ENCODE measurements at places on chromosomes 6 and 20.

GRCh38 chr6:36807143-36807542 is 32.1 kb downstream of the CPNE5 start:
- DNase-seq = no peak

- no peak for DNase-seq
Observed at GRCh38 chr6:167560673-167561569, 236.0 kb downstream of the TTLL2 start.

- no peak for DNase-seq
Observed at GRCh38 chr6:166466178-166467122, 83.7 kb upstream of the MPC1 start.

GRCh38 chr20:50013976-50014375 is 31.2 kb downstream of the SNAI1 start:
- no peak for DNase-seq

DNA sequence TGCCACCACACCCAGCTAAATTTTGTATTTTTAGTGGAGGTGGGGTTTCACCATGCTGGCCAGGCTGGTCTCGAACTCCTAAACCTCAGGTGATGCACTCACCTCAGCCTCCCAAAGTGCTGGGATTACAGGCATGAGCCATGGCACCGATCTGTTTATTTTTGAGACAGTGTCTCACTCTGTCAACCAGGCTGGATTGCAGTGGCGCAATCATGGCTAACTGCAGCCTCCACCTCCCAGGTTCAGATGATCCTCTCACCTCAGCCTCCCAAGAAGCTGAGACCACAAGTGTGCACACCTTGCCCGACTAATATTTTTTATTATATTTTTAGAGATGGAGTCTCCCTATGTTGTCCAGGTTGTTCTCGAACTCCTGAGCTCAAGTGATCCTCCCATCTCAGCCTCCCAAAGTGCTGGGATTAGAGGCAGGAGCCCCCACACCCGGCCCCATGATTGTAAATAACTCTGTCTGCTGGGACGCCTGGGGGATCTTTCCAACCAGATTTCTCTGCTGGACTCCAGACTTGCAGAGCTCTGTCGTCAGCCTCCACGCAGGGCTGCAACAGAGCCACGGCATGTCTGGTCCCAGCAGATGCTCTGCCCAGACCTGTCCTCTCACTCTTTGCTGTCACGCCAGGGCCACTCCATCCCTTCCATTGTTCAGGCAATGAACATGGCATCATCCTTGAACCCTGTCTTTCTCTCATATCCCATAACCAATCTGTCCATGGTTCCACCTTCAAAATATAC is 25.3 kb downstream of the SYNJ2 start:
- DNase-seq = no peak

DNA sequence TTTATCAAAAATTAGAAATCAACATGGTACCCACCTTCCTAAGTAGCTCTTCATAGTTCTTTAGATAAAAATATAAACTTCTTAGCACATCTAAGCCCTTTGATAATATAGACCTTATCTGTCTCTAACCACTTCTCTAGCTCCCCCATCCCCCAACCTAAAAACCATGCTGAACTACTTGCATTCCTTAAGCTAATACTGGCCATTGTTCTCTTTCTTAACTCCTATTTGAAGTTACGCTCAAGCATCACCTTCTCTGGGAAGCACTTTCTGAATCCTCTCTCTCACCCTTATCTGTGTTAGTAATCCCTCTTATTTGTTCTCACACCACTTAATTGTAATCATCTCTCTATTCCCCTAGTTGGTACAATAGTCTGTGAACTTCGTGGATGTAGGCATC is 153.0 kb downstream of the PHF3 start:
- no peak for DNase-seq

DNA sequence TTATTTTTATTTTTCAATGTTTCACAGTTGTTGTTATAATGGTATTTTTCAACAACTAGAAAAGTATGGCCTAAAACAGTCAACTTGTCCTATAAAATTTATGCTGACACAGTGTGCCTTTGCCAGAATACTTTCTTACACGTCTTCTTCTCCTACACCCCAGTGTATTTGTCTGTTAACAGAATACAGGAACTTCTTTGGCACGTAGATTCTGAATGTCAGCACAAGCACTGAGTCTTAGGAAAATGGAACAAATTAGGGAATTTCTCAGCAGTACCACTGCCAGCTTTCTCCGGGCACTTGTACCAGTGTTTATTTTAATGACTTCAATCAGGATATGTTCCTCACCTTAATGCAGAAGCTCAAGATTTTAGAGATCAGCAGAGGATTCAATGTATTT is 26.7 kb upstream of the AKIRIN2 start:
- DNase-seq = no peak

DNA sequence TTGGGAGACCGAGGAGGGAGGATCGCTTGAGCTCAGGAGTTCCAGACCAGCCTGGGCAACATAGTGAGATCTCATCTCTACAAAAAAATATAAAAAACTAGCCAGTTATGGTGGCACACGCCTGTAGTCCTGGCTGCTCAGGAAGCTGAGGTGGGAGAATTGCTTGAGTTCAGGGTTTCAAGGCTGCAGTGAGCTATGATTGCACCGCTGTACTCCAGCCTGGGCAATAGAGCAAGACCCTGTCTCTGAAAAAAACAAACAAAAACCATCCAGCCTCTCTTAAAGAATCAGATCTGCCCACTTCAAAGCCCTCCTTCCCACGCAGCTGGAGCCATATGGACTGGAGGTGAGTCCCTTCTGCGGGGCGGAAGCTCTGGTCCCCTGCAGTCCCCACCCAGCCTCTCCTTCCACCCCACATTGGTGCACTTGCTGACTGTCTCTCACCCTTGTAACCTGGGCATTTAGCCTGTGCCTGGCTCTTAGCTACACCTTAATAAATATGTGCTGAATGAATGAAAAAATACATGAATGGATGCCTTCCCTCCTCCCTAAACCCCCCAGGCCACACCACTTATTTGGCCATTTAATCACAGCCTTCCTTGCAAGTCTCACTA is 7.2 kb upstream of the PARD6B start:
- no peak for DNase-seq

DNA sequence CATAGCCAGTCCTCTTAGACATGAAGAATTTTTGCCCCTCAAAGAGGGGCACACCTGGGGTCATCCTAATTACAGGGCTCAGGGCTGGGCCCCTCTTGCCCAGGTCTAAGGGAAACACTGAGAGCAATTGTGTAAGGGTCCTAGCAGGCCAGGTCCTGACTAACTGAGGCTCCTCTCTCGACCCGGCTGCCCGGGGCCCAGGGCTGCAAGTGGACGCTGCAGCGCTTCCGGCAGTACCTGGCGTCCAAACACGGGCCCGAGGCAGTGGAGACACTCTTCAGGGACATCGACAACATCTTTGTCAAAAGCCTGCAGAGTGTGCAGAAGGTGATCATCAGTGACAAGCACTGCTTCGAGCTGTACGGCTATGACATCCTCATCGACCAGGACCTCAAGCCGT is 17.4 kb downstream of the PDRG1 start:
- no peak for DNase-seq

GRCh38 chr6:121376411-121376810 is 42.1 kb upstream of the TBC1D32 start:
- no peak for DNase-seq

DNA sequence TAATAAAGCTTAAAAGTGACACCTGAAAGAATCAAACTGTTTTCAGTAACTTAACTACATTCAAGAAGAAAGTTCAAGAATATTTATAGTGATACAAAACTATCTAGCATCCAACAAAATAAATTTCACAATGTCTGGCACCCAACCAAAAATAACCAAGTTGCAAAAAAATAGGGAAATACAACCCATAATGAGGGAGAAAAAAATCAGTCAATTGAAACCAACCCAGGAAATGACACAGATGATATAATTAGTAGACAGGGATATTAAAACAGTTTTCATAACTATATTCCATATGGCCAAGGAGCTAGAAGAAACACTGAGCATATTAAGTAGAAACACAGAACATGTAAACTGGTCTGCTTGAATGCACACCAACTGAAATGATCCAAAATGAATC is 120.2 kb upstream of the BEND3 start:
- no peak for DNase-seq

DNA sequence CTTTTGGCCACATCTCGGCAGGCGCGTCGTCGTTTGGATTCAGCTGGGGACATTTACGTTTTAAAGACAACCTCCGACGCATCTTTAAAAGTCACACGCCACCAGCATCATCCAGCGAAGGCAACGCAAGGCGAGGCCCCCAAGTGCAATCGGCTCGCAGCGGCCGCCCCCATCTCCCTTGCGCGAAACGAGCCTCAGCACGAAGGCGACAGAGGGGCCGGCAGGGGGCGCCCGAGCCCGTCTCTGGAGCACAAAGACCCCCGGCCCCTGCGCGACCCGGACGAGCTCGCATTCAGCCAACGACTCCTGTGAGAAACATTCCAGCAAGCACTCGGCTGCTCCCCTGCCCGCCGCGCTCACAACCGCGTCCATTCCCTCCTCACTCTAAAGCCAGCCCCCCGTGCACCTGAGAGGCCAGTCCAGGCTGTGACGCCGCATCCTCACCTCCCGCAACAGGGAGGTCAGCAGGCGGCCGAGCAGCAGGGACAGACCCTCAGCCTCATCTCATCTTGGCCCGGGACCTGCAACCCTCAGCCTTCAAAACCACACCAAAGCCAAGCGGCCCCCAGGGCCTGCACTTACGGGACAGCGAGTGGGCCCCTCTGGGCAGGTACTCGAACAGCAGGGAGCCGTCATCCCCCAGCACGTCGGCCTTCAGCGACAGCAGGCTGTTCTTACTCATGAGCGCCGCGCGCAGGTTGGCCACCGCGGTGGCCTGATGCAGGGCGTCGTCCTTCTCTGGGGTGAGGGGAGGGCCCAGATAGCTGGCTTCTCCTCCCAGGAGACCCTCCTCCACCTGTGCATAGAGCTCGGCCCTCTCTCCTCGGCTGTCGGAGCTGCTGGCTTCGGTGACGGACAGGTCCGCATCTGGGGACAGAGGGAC is 35.8 kb downstream of the SLC2A4RG start:
- DNase-seq = no peak

GRCh38 chr6:19492636-19493405 is 344.3 kb upstream of the ID4 start:
- DNase-seq = no peak

DNA sequence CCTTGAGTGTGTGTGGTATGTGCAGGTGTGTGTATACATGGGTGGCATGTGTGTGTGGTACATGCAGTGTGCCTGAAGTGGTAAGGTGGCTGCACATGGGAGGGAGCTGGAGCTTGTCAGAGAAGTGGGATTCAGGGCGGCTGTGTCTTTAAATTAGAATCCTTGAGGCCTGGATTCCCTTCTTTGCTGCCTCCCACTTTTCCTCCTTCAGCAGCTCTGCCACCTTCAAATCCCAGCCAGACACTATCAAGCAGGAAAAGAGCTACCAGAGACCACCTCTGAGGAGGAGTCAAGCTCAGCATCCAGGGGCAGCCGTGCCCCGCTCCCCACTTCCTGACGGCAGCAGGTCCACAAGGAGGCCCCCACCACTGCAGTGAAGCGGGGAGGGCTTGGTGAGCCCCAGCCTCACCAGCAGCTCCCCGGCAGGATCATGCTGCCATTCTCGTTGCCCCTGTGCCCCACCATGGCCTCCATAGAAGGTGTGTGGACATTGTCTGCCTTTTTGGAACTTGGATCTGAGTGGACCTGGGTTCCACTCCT is 131.0 kb upstream of the MLN start:
- DNase-seq = no peak

DNA sequence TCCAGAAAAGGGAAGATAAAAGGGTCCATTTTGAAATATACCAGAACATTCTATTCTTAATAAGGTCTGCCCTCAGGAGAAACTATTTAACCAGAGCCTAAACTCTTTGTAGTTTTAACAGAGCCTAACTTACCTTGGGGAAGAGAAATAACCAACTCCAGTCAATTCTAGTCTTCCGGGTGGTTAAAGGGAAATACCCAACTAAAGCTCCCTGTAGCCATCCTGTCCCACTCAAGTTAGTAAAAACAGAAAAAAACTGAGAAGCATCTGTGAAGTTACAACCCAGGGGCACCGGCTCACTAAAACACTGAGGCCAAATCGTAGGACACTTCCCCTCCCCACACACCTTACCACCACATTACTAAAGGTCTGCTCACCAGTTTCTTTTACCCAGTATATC is 23.7 kb downstream of the CEP85L start:
- DNase-seq = no peak

- no peak for DNase-seq
Observed at GRCh38 chr20:53944796-53945195, 125.6 kb downstream of the BCAS1 start.

GRCh38 chr20:48139262-48140041 is 354.2 kb upstream of the SULF2 start:
- DNase-seq = no peak

DNA sequence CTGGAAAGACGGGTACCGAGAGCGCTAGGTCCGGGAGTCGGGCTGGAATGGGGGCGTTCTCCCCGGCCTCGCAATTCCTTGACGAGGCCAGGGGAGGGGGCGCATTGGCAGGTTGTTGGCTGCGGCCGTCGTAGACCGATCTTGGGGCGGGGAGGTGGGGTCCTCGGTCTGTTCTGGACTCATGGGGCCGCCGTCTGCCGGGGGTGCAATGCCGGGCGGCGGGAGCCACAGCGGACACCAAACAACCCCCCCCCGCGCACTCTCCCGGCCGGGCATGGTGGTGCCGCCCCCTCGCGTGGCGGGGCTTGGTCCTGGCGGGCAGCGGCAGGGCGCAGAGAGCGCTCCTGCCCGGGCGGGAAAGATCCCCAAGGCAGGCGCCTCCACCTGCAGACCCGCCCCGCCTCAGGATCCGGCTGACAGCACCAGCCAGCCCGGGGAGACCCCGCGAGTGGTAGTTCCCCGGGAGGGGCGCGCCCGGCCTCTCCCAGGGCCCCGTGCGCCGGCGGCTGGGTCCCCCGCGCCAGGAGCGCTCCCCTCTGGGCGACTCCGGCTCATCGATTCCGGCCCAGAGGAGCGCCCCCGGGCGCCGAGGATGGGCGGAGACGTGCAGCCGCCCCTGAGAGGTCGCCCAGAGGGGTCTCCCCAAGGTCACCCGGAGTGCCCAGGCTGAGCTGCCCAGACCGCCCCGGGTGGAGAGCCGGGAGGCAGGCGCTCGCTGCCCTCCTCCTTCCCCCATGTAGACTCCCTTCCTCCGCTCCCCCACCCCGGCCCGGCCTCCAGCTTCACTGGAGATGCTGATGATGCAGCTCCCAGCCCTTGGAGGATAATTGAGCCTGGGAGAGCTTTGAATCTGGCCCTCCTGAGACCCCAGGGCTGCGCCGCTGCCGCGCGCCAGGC is 709 bp downstream of the PPP1R16B start:
- DNase-seq = no peak

- no peak for DNase-seq
Observed at GRCh38 chr6:130010387-130010786, 8.0 kb upstream of the L3MBTL3 start.

DNA sequence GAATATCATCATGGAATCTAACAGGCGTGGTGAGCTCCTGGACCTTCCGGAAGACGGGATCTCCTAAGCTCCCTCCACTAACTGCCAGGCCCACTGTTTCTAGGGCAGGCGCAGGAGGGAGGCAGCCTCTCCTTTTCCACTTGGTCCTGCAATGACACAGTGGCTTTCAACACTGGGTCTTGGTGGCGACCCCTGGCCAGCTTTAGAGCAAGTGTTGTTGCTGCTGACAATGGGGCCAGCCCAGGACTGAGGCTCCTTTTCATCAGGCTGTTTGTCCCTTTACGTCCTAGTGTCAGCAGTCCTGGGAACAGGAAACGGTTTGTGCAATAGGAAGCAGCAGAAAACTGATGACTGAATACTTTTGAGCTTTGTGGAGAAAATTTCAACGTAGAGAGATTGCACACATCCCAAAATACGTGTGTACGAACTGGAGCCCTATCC is 9.7 kb upstream of the QKI start:
- DNase-seq = peak; percentile 69
